ENCODE measurements at places on chromosomes 3 and 15. TPM values are rescaled to one million over a fixed set of nuclear protein-coding genes. Genes with fewer than 3 reads are reported as not detected.

DNA sequence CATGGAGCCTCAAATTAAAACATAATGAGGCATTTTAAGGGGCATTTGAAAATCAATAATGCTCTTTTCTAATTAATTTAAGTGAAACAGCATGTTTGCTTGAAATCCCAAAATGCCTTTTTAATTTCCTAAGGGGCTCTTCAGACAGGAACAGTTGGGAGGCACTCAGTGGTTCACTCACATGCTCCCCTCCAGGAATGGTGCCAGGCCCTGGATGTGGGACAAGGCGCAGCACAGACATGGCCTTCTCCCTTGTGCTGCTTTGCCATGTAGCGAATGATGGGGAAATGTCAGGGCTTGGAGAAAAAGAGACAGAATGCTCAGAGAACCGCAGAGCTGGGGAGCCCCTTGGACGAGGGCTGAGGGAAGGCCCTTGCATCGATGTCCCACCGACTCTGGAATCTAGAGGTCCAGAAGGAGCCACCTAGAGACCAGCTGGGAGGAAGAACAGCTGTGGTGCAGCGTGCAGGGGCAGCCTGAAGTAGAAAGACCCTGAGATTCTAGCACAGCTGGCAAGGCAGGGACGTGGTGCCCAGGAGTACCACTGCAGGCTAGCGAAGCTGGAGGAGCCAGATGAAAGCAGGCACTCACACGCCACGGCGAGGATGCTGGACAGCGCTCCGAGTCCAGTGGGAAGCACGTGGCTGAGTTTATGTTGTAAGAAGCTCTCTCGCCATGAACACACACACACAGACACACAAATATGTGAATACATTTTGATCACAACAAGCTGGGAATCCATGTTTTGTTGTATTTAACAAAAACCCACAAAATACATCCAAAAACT lies 27.0 kb downstream of the NSMCE3 start:
- DNase-seq, result no peak

DNA sequence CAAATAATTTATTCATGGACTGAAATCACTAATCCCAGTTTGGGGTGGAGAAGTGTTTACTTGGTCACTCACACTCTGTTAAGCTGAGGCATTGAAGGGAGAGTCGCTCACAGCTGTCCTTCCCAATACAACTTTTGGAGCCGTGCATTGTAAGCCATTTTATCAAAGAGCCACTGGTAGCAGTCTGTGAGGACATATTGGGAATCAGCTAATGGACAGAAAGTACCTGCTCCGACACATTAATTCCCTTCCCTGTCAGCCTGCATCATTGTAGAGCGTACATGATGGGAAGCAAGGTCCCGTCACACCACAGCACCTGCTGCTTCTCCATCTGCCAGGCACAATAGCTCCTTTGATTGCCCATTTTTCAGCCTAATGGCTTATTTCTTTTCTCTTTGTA lies 643.2 kb downstream of the SQOR start:
- no peak for DNase-seq

GRCh38 chr3:9080163-9080562 lies 116.9 kb upstream of the RAD18 start:
- no peak for DNase-seq

DNA sequence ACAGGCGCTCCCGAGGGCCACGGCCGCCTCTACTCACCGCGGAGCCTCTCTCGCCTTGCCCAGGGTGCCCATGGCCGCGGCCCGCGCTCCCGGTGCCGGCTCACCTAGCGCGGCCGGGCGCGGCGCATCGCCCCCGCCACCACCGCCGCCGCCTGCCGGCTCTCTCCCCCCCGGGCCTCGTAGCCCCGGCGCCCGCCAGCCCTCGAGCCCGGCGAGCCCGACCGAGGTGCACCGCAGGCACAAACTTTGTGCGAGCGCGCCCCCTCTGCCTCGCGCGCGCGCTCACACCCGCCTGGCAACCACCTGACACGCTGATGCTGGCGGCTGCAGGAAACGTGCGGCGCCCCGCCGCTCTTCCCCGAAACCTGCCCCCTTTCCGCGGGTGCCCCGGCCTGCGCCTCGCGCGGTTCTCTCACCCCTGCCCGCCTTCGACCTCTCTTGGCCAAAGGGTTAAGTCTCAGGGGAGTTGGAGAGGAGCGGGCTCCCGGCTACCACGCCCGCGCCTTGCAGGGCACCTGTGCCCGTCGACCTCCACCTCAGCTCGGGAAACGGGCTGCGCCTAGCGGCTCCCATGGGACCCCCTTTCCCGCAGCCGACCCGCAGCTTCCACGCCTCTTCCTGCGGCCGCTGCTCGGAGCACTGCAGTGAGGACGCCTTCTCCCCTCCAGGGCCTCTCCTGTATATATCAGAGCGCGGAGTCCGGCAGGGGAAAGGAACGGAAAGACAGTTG lies at the start of gene RASGRP1:
Gene RASGRP1, minus strand, starts transcription at position 258 of the 730 bp plus-strand sequence. Its CDS starts 186 bp downstream, at position 72.
- no peak for DNase-seq

DNA sequence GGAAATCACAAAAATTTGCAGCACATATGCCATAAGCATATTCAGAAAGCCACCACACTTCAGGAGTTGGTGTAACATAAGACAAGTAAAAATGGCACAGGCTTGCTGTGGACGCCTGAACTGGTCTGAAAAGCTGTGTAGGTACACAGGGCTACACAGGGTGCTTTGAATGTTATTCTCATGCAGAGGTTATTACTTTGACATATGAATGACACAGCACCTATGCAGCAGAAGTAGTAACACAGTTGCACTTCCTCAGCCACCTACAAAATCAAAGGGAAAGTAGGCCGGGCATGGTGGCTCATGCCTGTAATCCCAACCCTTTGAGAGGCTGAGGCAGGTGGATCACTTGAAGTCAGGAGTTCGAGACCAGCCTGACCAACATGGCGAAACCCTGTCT lies 54.5 kb downstream of the OSBPL10 start:
- no peak for DNase-seq

GRCh38 chr15:45641999-45642932 lies 7.4 kb downstream of the SQOR start:
- DNase-seq, result no peak

GRCh38 chr15:69045802-69046201 lies 31.3 kb downstream of the NOX5 start:
- DNase-seq, result no peak

GRCh38 chr3:185280572-185281365 lies 26.9 kb upstream of the EHHADH start:
- peak; percentile 35 for DNase-seq

ACOX2 gene
- total RNA-seq, result 1.8 TPM

DNA sequence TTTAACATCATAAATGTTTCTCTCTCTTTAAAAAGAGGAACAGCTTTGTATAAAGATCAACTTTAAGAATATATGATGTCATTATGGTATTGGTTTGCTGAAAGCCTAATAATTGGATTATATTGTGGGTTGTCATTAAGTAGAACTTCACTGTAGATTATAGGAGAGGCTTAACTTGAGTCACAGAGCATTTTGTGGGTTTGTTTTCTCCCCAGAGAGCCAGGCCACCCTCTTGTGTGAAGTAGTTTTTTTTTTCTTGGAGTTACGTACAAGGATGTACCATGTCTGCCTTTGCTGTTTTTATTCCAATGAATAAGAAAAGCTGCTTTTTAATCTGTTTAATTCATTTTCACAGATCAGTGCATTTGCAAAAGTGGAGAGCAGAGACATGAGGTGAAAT lies 354.8 kb upstream of the TBL1XR1 start:
- no peak for DNase-seq

- no peak for DNase-seq
These were observed 56.4 kb upstream of the C15orf39 start for GRCh38 chr15:75145027-75145841.

- DNase-seq, result no peak
These were observed 47.1 kb upstream of the CTDSPL start for GRCh38 chr3:37814547-37814946.

ZNF35 gene
- 16.6 TPM for total RNA-seq

ECE2 gene
- total RNA-seq, result not detected

- no peak for DNase-seq
These were observed 275.9 kb downstream of the DOCK3 start for GRCh38 chr3:50950591-50950990.

- DNase-seq, result no peak
These were observed 30.0 kb downstream of the KLHL25 start for GRCh38 chr15:85764649-85765277.

GRCh38 chr15:49712846-49713450 lies 92.1 kb downstream of the DTWD1 start:
- no peak for DNase-seq

IMPG2 gene
- 0.33 TPM for total RNA-seq

- no peak for DNase-seq
These were observed 421.2 kb downstream of the TIGIT start for GRCh38 chr3:114714957-114715460.

LXN gene
- total RNA-seq, result 179 TPM

GRCh38 chr3:191292243-191293015 lies 36.8 kb upstream of the CCDC50 start:
- no peak for DNase-seq

- DNase-seq, result no peak
These were observed 90.6 kb upstream of the UMPS start for GRCh38 chr3:124639406-124640237.

- DNase-seq, result no peak
These were observed 34.1 kb downstream of the TMEM158 start for GRCh38 chr3:45191924-45192417.

GRCh38 chr3:183844606-183845005 lies 19.2 kb upstream of the MAP6D1 start:
- DNase-seq, result peak; percentile 26

GRCh38 chr3:65540666-65541065 lies 498.1 kb downstream of the MAGI1 start:
- DNase-seq, result no peak

TMEM108 gene
- total RNA-seq, result 0.40 TPM

GRCh38 chr15:100438570-100438969 lies 90.2 kb downstream of the CERS3 start:
- no peak for DNase-seq

SNTN gene
- total RNA-seq, result not detected

GRCh38 chr3:33027091-33027490 lies 69.9 kb downstream of the GLB1 start:
- DNase-seq, result no peak

- DNase-seq, result peak; percentile 8
These were observed 140.6 kb downstream of the RBPMS2 start for GRCh38 chr15:64634576-64635498.

GRCh38 chr3:194750491-194750828 lies 64.8 kb downstream of the FAM43A start:
- no peak for DNase-seq

DNA sequence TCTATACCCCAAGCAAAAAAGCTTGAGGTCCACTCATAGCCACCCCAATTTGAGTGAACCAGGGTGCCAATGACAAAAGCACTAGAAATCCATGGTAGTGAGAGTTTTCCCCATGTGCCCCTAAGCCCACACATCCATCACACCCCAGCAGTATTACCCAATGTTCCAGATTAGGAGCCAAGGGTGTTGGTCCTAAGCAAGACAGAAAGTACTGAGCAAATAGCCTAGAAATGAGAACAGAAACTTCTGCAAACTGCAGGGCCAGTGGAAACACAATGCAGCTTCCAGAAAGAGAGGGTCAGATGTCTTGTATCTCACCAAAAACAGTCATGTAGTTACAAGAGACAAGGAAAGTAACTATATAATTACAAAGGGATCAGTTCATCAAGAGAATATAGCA lies 10.9 kb upstream of the OXTR start:
- no peak for DNase-seq

GRCh38 chr3:23170291-23170690 lies 32.8 kb upstream of the UBE2E2 start:
- no peak for DNase-seq

DNA sequence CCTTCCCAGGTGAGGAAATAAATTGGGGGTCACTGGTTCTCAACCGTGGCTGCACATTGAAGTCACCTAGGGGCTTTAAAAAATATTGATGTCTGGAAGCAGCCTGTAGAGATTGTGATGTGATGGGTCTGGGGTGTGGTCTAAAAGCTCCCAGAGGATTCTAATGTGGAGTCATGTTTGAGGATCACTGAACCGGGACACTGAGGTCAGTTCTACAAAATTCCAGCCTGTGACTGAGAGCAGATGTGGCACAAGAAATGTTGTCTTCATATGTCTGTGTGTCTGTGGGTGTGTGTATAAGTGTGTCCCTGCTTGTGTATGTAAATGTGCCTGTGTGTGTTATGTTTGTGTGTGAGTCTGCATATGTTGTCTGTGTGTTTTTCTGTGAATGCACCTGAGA lies 79.9 kb downstream of the TLE3 start:
- DNase-seq, result no peak

NEK10 gene
- total RNA-seq, result 5.6 TPM

GRCh38 chr3:13748276-13748879 lies 131.5 kb downstream of the WNT7A start:
- DNase-seq, result no peak

SNX22 gene
- total RNA-seq, result 1.3 TPM

CDC25A gene
- 15.8 TPM for total RNA-seq

- no peak for DNase-seq
These were observed 77.4 kb downstream of the SNRK start for GRCh38 chr3:43363621-43364266.

DNA sequence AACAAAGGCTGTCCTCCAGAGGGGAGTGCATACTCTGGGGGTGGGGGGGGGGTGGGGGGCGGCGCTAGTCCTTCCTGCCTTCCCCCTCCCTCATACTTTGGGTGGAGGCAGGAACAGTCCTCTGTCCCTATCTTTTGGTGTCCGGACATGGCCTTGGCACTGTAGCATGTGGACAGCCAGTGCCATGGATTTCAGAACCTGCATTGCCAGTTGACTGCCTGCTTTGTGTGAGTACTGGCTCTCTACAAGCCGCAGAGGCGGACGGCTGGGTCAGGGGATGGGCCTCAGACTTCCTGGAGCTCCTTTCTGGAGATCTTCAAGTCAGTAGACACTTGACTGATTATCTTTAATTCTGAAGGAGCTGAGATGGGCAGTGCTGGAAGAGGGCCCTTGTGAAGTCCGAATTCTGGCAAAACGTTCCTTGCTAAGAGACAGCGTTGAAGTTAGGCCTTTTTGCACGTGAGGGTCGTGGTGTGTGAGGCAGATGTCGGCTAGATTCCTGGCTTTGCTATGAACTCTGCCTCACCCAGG lies 2.5 kb downstream of the CLDN11 start:
- DNase-seq, result no peak

DNA sequence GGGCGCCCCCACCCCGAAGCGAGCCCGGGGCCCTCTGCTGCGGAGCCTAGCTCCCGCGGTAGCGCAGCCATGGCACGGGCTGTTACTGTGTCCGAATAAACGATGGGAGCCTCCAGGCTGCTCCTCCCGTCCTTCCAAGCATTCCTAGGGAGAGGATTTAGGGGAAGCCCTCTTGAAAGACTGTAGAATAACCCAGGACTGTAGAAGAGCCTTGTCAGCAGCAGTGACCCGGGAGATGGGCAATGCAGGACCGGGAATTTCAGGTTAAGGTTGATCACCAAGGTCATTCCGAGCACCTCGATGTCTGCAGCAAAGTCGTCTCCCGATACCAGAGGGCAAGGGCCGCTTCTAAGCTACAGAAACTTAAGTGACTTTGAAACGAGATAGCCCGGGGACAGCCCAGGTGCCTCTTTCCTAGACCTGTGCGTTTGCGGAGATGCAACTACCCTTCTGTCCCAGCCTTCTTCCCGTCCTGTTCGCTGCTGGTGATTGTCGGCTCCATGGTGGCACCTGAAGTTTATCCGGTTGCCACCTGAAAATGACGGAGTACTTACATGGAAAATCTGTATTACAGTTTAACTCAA lies 753 bp upstream of the MYO5A start:
- no peak for DNase-seq

PPP2R3A gene
- total RNA-seq, result 7.5 TPM

GRCh38 chr15:63849906-63850305 lies 16.2 kb upstream of the HERC1 start:
- DNase-seq, result no peak

FRG2C gene
- not detected for total RNA-seq

Data from pulmonary artery endothelial cell (primary cell).